Stimulated activated CD4-positive, alpha-beta T cell treated with anti-CD3 and anti-CD28 coated beads, Interleukin-1b, Interleukin-23, amount 100 ng/mL, for 1 hour (primary cell): ENCODE measurements at places on chromosomes 11 and 22.

- no peak for DNase-seq
Measured at GRCh38 chr11:131675121-131675888, 304.9 kb downstream of the NTM start.

DNA sequence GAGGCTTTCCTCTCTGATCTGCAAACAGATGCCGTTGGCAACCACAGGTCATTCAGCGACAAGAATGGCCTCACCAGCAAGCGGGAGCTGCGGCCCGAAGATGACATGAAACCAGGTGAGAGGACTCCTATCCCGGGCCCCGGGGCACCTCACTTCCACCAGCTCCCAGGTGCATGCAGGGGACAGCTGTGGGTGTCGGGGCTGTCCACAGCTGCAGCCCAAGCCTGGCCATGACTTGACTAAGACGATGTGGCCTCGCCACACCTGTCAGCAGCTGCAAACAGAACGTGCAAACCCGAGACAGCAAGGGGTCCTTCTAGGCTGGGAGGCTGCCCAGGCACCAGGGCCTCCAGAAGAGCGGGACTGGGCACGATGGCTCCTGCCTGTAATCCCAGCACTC lies 3.6 kb downstream of the GAL start:
- DNase-seq: no peak

DNA sequence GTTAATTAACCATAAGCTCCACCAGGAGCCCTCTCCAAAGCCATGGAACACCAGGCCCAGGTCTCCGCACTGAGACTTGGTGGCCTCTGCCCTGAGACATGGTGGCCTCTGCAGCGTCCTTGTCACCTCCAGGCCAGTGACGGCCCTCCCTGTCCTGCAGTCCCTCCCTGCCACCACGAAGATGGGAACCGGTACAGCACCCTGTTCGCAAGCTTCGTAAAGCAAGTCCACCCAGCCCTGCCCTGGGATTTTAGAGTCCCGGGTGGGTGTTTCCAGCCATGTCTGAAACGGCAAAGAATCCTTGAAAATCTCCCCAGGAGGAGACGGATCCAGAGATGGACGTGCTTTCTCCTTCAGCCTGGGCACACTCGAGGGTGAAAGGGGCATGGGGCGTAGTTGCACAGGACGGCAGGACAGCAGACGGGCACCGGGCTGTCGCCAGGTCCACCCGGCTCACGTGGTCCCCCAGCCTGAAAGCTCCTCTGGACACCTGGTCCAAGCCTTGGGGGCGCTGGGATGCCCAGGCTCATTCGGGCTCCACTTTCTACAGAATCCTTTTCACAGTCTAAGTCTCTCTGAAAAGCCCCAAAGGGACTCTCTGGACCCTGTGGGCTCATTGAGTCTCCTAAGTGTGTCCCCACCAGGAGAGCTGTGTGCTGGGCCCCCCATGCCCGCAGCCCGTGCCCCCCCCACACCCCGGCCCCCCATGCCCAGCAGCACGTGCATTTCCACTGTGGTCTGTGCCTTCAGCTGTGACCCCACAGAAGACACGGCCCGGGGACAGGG lies 456.2 kb downstream of the BRD1 start:
- no peak for DNase-seq

DNA sequence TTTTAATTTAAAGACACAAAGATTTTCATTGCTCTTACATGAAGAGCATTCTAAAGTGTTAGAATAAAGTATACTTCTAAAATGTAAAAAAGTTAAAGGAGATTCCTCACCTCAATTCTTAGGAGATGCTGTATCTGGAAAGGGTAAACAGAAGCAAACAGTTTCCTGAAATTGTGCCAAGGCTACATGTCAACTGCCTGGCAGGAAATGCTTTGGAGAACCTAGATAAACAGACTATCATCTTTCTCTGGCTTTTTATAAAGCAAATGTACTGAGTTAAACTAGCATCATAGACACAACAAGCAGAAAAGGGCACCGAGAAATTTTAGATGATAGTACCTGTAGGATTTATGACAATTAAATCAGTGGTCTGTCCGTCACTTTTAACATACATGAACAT lies 24.7 kb upstream of the AKIP1 start:
- no peak for DNase-seq

GRCh38 chr22:50529416-50529896 lies 356 bp downstream of the TYMP start:
- no peak for DNase-seq

GRCh38 chr11:44766972-44767278 lies 40.2 kb downstream of the TSPAN18 start:
- no peak for DNase-seq

DNA sequence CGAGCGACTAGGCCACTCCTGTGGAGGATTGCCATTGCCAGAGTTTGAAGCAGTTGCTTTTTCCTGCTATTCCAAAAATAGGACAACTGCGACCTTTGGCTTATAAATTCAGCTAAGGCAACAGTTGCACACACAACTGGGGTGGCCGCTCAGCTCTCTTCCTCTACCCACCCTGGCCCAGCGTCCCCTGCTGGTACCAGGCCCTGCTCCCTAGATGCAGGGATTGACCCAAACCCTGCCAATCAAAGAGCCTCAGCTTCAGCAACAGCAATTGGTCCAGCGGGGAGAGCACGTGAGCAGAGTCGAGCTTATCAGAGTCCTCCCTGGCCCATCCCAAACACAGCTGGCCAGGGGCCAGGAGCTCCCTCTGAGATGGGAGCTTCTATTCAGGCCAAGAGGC lies 22.0 kb upstream of the CABP2 start:
- no peak for DNase-seq

- peak; percentile 21 for DNase-seq
Measured at GRCh38 chr22:28442264-28442710, 237.4 kb downstream of the TTC28 start.

GRCh38 chr11:68302670-68303069 lies 9.7 kb upstream of the LRP5 start:
- DNase-seq: no peak

DNA sequence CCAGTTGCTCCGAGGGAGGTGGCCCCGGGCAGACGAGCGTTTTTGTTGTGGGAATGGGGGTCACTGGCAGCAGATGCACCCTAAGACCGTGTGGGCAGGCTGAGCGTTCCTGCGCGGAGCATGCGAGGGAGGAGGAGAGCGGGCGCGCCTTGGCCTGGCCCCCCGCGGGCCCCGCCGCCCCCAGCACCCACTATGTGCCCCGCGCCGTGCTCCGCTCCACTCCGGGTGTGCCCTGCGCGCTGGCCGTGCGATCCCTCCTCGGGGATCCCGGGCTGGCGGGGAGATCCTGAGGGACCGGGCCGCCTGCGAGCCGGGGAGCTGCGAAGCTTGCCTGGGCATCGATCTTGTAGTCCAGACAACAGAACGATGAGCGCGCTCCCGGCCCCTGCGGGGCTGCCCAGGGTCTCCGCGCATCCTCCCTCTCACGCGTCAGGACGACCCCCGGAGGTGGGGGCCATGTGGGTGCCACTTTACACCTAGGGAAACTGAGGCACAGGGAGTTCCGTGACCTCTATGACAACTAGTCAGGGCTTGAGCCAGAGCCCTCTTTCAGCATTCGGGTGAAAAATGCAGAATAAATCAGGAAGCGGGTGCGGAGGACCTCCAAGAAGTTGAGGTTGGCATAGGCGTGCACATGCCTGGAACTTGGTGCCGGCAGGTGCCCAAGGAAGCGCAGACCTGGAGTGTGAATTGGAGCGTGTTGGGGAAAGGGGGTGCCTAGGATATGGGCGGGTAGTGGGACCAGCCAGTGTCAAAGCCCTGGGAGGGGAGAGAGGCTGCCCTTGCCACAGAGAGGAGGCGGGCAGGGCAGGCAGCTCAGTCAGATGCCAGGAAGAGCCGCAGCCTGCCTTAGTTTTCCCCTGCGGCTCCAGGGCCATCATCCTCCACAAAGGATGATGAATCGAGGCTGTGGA lies 1.3 kb upstream of the KMT5B start:
- DNase-seq: no peak

GRCh38 chr22:46336119-46337078 lies 885 bp downstream of the TRMU start:
- DNase-seq: no peak

DNA sequence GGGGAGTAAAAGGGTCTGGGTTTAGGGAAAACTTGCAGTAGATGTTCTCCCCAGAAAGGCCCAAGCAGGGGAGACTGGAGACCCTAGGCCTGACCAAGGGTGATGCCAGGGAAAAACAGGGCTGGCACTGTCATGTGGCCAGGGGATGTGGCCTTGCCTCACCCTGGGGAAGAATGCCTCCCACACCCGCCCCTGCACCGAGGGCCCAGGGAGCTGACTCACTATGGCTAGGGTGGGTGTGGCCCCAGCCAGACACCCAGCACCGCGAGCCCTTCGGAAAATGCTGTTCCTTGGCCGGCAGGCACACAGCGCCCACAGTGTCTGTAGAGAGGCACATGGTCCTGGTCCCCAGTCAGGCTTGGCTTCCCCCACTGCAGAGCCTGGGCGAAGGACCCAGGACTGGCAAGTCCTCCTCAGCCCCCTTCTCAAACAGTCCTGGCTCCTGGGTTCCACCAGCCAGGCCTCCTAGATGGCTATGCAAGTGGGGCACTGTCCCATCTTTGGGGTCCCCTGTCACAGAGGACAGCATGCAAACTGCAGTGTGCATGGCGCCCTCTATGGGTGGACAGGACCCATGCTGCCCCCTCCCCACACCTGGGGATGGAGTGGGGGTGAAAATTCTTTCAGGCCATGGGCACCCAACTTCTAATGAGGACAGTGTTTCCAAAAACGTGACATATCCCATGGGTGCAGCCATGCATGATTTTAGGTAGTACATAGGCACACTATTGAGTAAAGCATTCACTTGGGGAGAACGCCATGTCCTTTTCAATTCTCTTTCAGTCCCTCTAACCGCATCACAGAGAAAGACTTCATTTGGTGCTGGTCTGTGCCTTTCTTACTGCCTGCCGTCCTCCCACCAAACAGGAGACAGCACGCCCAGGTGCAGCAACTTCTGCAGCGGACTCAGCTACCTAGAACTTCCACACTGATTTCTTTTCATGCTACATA lies 15.2 kb downstream of the TMPRSS5 start:
- no peak for DNase-seq

GRCh38 chr11:33534575-33534974 lies 166.1 kb downstream of the C11orf91 start:
- no peak for DNase-seq

DNA sequence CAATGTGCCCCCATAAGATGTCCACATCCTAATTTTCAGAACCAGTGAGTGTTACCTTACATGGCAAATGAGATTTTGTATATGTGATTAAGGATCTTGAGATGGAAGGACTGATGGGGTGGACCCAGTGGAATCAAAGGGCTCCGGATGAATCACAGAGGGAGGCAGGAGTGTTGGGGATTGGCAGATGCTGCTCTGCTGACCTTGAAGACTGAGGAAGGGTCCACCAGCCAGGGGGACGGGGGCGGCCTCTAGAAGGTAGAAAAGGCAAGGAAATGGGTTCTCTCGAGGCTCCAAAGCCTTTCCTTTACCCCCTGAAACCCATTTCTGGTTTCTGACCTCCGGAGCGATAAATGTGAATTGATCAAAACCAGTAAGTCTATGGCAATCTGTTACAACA lies 18.8 kb downstream of the TMEM218 start:
- no peak for DNase-seq

- DNase-seq: peak; percentile 25
Measured at GRCh38 chr11:13462311-13462900, 616 bp downstream of the BTBD10 start.

DNA sequence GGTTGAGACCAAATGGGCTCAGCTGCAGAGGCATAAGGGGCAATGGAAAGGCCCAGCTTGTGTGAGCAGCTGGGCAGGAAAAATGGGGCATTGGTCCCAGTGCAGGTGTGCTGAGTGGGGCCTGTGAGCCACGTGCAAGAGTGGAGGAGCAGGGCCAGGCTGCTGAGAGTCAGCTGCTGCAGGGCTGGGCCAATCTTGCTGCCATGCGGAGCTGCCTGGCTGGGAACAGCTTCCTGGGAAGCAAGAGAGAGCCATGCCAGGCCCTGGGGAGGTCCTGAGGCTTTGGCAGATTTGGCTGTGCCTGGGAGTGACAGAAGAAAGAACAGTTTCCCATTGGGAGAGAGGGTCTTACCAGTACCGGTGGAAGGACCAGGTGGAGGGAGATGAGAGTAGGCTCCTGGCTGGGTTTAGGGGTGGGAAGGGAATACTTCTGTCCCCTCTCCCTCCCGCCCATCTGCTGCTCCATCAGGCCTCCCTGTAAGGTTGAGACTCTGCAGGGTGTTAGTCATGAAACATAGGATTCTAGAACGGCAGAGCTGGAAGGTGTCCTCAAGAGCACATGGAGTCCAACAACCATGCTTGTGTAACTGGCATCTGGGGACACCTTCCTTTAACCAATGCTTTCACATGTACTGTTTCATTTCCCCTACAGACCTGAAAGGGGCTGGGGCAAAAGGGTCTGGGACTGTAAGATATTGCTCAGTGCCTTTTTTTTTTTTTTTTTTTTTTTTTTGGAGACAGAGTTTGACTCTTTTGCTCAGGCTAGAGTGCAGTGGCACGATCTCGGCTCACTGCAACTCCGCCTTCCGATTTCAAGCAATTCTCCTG lies 10.4 kb downstream of the SEPTIN3 start:
- DNase-seq: no peak

GRCh38 chr11:111870886-111871692 lies at the start of gene ALG9:
ALG9 (minus strand) TSS chr11:111871581; CDS start chr11:111871482, 99 bp downstream.
- peak; percentile 66 for DNase-seq

GRCh38 chr22:44537467-44537866 lies 39.4 kb upstream of the RTL6 start:
- no peak for DNase-seq

- DNase-seq: no peak
Measured at GRCh38 chr22:37094239-37094638, 15.3 kb downstream of the TMPRSS6 start.

- DNase-seq: no peak
Measured at GRCh38 chr11:18491924-18492323, 34.8 kb downstream of the TSG101 start.

DNA sequence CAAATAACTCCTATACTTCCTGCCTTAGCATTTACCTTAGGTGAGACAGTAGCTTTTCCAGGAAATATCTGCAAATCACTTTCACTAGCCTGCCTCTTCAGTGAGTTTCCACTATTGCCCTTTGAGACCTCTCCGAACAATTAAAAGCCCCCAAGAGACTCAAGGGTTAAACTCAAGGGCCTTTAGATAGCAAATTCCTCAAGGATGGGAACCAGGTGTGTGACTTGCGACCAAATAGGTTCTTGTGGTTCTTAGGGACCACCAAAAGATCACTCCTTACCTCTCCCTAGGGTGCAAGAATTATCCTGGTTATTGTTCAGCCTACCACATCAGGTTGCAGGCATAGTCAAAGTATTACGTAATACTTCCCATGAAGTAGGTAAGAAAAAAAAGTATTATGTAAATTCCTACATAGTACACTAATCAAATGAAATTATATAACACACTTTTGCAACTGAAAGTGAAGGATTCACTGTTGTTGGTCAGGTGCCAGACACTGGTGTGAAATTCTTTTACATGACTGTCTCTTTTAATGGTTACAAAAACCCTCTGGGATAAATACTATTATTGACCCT lies 1.4 kb upstream of the RDX start:
- DNase-seq: no peak

GRCh38 chr11:27506200-27507182 lies at the start of gene LIN7C:
LIN7C (minus strand) TSS chr11:27506769; CDS start chr11:27506752, 17 bp downstream.
- DNase-seq: peak; percentile 92
